ENCODE measurements at places on chromosomes 3 and 15.

- peak; percentile 46 for DNase-seq
Observed at GRCh38 chr15:73244333-73244732, 124.4 kb downstream of the HCN4 start.

DNA sequence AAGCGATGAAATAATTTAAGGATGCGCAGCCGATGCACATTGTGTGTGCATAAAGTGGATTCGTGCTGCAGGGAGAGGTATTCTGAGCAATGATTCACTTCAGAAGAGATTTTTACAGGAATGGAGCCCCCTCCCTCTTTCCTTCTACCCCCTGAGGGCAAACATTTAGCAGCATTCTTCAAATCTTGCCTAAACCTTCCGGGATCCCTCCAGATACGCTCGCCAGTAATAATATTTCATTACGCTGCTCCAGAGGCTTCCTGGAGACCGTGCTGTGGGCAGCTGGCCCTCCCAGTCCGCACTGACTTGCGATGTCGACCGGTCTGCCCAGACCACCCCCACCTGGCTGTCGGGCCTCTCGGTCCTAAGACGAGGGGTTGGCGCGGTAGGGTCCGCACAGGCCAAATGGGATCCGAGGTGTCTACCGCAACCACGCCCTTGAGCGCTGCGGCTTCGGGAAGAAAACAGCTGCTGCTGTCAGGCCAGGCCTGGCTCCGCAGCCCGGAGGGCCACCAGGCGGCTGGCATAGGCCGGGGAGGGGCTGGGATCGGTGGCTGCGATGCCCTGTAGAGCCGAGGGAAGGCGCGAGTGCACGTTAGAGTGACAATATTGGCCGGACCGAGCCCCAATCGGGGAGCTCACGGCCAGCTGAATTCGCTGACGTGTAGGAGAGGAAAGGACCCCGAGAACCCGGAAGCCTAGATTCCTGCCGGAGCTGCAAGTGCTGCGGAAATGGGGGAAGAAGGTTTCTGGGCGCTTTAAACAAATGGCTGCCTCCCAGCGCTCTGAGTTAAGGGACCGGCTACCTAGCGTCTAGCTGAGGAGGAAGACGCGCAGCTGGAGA, 14.3 kb downstream of the ZIC4 start:
- no peak for DNase-seq

- peak; percentile 80 for DNase-seq
Observed at GRCh38 chr3:33664195-33664594, 53.9 kb downstream of the CLASP2 start.

DNA sequence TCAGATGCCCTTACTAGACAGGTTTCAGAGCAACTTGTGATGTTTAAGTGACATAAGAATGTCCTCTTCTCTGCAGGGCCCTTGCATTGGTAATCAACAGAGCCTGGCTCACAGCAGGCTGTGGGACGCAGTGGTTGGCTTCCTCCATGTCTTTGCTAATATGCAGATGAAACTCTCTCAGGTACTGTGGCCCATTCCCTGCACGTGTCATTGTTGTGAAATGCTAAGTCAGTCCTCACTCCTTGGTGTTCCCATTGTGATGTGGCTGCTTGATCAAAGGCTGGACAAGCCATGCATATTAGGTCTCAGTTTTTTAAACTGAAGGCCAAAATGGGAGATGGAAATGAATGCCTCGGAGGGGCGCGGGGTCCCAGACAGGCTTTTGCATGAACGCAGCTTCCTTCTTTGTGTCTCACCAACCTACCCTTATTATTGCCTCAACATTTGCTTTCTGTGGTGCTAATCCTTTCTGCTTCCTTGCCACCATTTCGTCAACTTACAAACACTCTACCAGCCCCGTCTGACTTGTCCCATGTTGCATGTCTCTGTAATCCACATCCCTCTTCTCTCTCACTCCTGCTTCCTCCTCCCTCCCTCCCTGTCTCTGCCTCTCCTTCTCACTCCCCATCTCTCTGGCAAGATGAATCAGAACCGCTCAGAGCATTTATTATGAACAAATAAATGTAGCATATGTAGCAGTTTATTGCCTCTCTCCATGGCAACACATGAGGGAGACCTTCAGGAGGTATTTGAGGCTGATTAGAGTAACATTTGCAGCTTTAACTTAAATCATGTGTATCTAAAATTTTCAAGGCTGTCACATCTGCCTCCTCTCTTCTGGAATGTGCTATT, 133.2 kb upstream of the CHRM5 start:
- DNase-seq = no peak

GRCh38 chr3:179825527-179826246, 172.8 kb downstream of the USP13 start:
- no peak for DNase-seq

- no peak for DNase-seq
Observed at GRCh38 chr3:128555098-128555825, 62.3 kb upstream of the GATA2 start.

DNA sequence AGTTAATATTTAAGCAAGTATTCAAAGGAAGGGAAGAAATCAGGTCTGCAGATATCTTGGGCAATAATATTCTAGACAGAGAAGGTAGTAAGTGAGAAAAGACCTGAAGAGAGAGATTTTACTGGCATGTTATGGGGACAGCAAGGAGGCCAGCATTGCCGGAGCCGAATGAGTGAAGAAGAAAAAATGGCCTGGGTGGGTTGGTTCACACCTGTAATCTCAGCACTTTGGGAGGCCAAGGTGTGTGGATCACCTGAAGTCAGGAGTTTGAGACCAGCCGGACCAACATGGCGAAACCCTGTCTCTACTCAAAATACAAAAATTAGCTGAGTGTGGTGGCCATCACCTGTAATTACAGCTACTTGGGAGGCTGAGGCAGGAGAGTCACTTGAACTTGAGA, 164.7 kb downstream of the VGLL3 start:
- DNase-seq = no peak

- no peak for DNase-seq
Observed at GRCh38 chr3:89690646-89691045, 583.2 kb downstream of the EPHA3 start.

- DNase-seq = no peak
Observed at GRCh38 chr3:167929968-167930367, 165.8 kb downstream of the GOLIM4 start.

DNA sequence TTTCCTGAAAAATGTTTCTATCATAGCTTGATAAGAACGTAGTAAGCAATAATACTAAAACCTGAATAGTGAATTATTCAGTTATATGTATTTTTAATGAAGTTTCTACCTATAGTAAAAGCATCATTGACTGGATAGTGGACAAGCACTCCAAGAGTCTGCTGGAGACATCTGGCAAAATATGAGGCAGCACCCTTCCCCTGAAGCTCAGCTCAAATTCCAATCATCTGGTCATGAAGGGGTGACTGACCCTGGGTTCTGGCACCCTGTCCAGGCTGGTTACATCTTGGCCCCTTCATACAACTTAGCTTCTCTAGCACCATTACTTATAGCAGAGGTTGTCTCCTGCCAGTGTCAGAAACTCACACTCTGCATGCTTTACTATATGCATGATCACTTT, 455.4 kb downstream of the RAP2B start:
- no peak for DNase-seq

DNA sequence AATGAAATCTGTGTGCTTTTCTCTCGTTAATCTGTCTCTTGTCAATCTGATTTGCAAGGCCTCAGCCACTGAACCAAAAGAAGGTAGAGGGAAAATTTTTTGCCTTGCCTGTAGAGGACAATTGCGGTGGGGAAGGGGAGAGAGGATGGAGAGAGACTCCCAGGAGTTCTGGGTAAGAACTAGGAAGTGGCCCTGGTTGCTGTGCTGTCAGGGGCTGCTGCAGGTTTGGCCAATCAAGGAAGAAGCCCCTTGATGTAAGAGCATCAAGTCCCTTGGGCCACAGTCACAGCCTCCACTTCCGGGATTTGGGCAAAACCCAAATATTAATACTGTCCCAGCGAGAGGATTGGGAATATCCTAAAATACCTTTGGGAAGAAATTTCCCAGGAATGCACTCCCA, 43.3 kb downstream of the TRANK1 start:
- no peak for DNase-seq

- no peak for DNase-seq
Observed at GRCh38 chr3:58429657-58430056, 4.0 kb downstream of the PDHB start.

DNA sequence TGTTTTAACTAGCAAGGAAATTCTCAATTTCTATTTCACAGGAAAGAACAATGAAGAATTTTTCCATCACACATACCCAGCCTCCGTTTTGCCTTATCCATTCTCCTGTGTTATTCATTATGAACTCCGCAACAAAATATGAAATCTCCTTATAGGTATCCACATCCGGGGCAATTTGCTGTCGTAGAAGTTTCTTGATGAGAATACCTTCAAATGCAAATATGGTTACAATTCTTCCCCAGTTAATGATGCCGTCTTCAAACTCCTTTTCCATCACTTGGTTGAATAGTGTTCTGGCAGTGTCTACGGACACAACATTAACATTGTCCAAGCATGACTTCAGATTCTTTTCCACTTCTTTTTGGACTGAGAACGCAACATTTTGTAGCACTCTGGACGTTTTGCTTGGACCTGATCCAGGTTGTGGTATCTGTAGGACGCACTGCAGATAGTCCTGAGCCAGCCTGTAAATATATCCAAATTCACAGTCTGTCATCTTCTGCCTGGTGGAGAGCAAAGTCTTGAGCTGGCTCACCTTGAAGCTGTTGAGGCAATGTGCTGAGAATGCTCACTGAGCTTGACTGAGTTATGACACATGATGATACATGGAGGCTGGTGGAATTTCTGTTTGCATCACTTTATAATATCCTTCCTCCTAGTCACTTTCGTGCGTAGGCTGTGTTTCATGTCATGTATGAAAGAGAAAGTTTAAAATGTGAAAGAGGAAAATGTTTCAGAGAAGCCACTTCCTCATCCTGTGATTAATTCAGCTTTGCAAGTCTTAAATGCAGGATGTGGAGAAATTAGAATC, at the start of gene BCL2A1:
Gene BCL2A1 (minus strand): TSS at position 573 of the 811 bp plus-strand sequence. CDS start 77 bp downstream, at position 496.
- peak; percentile 93 for DNase-seq

DNA sequence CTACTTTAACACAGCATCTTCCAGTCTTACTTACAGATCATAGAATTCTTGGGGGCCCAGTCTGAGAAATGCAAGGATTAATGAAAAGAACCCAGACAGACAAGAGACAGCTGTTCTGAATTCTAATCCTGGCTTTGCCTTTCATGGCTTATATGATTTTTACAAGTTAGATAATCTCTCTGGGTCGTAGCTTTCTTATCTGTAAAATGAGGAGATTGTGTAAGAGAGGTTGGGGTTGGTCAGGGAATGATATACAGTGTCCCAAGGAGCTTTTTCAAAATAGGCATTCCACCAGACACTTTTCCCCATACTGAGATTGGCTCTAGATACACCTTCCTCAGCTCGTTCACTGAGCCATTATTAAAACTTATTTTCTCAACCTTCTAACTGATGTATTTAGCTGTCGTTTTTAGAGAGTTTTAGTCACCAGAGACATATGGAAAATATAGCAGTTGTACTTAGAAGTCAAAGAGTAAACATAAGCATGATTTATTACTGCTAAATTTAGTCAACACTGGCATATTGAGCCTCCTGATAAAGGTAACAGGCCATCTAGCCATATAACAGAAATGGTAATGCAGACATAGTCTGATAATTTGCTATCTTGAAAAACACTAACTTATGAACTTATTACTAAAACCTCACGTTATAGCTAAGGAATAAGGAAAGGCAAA, 163.0 kb upstream of the MLF1 start:
- DNase-seq = no peak

- DNase-seq = peak; percentile 54
Observed at GRCh38 chr3:127224118-127224517, 31.2 kb downstream of the PRR23E start.

GRCh38 chr3:58899159-58899952, 150.5 kb downstream of the CFAP20DC start:
- DNase-seq = peak; percentile 47

DNA sequence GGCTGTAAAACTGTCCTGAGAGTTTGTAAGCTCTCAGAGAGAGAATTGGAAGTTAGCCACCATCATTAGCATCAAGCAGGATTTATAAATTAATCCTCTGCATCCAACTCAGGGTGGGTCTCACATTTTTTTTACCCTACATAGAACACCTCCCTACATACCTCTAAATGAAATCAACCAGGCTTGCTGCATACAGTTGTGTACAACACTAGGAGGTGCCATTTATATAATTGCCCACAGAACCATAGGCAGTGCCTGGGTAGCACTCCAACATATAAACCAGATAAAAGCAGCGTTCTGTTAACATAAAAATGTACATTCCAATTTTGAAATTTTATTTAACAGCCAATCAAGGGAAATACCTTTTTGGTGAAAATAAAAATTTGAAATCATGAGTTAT, 48.2 kb upstream of the SELENOK start:
- DNase-seq = no peak

DNA sequence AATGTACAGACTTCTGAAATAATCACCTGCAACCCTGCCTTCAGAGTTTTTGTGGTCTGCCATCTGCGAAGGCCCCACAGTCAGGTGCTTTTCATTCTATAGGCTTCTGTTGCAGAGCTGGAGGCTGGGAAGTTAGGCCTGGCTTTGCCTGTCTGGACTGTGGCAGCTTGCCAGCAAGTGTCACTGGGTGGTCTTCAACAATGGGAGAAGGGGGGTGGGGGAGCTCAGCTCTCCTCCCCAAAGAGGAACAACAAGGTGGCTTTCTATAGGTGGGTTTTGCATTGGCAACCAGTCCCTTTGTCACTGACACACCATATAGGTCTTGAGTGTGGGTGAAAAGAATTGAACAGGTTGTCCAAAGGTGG, 7.3 kb downstream of the BOC start:
- DNase-seq = no peak

DNA sequence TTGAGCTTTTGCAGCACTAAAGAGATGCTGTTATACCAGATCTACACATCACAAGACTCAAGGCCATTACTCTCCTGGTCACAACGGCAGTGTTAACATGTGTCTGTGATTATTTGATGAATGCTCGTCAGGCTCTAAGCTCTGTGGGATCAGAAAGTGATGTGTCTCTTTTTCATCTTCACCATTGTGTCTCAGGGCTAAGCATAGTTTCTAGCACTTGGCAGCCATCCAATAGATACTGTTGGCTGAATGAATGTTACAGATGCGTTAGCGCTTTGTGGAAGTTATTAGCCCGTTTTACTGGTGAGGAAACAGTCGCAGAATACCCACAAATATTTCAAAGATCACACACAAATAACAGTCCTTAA, 1.2 kb upstream of the FAM81A start:
- no peak for DNase-seq
